ENCODE measurements at places on chromosomes 16 and 17.

- no peak for DNase-seq
These were observed 16.1 kb downstream of the CCR7 start for GRCh38 chr17:40548982-40549685.

GRCh38 chr16:75501359-75501758 lies 6.1 kb upstream of the CHST6 start:
- DNase-seq = no peak

GRCh38 chr17:36661047-36661666 lies 59.8 kb downstream of the MRM1 start:
- no peak for DNase-seq

DNA sequence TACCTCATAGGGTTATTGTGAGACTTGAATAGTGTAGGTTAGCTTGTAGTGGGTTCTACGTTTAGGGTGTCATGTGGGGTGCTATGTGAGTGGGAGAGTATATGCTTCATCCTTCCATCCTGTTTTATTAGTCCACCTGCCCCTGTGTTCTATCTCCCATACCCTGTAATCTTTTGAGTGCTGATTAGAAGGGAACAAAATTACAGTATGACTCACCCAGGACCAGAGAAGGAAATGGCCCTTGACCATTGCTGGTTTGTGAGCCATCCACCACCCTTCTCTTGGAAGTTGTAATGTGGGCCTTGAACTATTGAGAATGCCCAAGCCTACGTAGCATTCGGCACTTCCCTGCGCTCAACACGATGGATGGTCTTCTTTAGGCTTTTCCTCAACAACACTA lies 17.1 kb downstream of the SAP30BP start:
- DNase-seq = peak; percentile 79

GRCh38 chr16:351804-352520 lies 561 bp downstream of the AXIN1 start:
- DNase-seq = no peak

- no peak for DNase-seq
These were observed 192.8 kb downstream of the XYLT1 start for GRCh38 chr16:17277981-17278381.

- DNase-seq = no peak
These were observed 77.5 kb downstream of the KANSL1 start for GRCh38 chr17:46115699-46116098.

DNA sequence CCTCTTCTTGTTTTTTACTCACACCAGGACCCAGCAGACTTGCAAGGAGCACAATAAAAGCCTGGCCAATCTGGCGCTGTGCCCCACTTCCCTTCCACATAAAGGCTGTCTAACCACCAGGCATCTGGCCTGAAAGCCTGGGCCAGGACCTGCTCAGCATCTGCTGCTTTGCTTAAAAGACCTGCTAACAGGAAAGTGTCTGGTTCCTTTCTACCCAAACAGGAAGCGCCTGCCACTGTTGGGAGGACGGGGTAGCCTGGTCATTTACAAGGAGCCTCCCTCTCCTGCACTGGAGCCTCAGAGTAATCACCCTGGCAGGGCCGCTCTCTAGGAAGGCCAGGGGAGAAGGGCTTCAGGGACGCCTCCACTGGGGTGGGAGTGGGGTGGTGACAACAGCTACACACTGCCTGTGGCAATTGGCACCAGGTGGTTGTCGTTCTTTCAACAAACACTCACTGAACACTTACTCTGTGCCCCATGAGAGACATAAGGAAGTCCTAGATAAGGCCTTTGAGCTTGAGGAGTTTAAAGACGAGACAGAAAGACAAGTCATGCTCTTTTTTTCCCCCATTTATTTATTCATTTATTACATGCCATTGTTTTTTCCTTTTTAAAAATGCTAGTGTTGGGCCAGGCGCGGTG lies 6.3 kb upstream of the MMP28 start:
- no peak for DNase-seq

DNA sequence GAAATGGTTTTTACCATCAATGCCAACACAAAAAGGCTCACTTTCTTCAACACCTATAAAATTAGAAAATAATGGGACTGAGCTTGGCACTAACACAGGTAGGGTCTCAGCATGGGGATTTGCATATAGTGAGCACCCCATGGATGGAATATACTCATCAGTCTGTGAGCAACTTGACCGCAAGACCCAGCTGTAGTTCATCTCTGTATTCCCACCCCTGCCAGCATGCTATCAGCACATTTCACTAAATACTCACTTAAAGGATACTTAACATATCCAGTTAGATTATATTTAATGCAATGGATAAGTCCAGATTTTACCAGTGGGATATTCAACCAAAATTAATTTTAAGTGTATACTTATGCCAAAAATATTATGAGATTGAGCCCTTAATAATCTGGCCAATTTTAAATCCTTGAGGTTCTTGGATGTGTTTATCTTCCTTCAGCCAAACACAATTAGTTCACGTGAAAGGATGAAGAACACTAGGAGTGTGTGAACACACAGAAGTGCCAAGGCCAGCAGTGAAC lies 66.7 kb downstream of the C16orf95 start:
- no peak for DNase-seq

DNA sequence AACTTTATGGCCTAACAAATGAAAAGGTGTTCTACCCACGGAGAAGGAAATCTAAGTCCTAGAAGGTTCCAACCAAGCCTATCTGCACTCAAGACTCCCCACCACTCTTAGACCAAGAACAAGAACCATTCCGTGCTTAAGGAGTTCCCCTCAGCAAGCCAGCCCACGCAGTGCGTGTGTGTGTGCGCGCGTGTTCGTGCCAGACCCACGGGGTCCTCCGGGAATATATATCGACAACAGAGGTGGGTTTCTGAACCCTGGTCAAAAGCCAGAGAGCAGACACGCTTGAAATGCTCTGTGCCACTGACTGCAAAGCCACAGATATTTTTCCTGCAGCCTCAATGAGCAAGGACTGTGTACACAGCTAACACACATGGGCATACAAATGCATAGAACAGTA lies 70.7 kb downstream of the SLC39A11 start:
- DNase-seq = no peak

DNA sequence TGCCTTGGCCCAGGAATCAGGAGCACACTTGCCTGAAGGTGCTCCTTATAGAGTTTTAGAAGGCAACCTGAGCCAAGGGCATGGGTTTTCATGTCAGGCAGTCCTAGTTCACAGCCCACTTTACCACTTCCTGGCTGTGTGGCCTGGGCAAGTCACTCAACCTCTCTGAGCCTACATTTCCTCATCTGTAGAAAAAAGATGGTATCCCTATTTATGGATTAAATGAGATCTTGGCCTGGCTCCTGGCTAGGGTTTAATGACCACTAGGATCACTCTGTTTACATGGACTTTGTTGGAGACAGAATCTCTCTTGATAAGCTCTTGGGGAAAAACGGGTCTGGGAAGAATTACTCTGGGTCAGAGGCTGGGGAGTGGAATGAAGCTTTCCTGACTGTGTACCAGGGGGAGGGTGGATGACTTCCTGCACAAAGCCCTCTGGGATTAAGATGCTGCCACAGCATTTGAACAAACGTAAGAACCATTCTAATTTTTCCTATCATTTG lies 2.3 kb downstream of the MT2A start:
- no peak for DNase-seq

- no peak for DNase-seq
These were observed 76.2 kb downstream of the CHD9 start for GRCh38 chr16:53131050-53131362.

GRCh38 chr16:61871837-61872777 lies 164.1 kb downstream of the CDH8 start:
- DNase-seq = no peak

GRCh38 chr16:49964973-49965372 lies 60.1 kb upstream of the CNEP1R1 start:
- no peak for DNase-seq

GRCh38 chr16:27083861-27084261 lies 17.1 kb downstream of the C16orf82 start:
- DNase-seq = no peak

- no peak for DNase-seq
These were observed 915.0 kb downstream of the CDH11 start for GRCh38 chr16:64206862-64207261.
